ENCODE measurements at places on chromosomes 1 and 21.

- no peak for DNase-seq
These were observed 206.6 kb downstream of the APP start for GRCh38 chr21:25964015-25964414.

GRCh38 chr1:87757676-87758075 is 429.0 kb downstream of the LMO4 start:
- DNase-seq = no peak

DNA sequence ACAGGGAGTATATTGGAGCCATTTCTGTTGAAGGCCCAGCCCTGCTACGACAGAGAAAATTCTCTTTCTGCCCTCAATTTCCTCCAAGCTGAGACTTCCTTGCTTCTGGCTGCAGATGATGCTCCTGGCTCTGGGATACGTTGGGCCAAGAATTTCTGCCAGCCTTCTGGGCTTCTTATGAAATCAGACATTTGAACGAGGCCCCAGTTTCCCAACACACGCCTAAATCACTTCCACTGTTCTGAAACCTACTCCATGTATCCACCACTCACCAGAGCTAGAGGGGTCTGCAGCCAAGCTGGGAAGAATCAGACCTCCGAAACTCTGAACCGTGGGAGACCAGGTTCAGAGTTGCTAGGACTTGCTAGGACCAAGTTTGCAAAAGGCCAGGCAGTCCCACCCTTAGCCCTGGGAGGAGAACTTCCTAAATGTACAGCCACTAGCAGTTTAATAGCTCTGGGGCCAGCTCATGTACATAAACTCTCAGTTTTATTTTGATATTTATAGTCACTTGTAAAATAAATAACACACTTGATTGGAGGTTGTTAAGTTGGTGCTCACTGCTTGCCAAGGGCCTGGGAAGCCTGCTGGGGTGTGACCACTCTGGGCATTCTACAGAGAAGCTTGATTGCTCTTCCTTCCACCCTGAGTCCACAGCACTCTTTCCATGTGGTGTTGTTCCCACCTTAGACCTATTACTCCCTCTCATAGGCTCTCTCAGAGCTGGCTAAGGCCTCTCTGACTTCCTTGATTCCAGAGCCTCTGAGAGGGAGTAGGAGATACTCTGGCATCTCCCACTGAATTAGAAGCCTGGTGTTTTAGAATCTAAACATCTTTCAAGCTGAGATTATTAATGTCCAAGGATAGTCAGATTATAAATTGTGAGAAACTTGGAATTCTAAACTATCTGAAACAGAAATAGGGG is 83.4 kb upstream of the TRABD2B start:
- no peak for DNase-seq

DNA sequence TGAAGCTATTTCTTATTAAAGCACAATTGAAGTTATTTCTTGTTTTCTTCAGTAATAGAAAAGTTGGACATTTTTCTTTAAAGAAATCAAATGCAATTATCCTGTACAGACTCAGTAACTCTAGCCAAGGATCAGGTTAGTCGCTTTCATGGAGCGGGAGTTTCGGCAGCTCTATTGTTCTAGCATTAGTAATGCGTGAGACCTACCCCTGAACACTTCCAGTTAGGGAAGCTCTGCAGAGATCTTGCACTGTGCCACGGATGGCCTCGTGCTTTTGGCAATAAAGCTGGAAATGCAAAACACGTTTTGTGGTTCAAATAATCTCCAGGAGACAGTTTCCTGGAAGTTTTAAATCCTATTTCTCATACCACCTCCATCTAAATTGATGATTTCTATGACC is 488.4 kb downstream of the SETD4 start:
- DNase-seq = no peak

GRCh38 chr1:227541129-227541528 is 22.2 kb upstream of the ZNF678 start:
- no peak for DNase-seq

DNA sequence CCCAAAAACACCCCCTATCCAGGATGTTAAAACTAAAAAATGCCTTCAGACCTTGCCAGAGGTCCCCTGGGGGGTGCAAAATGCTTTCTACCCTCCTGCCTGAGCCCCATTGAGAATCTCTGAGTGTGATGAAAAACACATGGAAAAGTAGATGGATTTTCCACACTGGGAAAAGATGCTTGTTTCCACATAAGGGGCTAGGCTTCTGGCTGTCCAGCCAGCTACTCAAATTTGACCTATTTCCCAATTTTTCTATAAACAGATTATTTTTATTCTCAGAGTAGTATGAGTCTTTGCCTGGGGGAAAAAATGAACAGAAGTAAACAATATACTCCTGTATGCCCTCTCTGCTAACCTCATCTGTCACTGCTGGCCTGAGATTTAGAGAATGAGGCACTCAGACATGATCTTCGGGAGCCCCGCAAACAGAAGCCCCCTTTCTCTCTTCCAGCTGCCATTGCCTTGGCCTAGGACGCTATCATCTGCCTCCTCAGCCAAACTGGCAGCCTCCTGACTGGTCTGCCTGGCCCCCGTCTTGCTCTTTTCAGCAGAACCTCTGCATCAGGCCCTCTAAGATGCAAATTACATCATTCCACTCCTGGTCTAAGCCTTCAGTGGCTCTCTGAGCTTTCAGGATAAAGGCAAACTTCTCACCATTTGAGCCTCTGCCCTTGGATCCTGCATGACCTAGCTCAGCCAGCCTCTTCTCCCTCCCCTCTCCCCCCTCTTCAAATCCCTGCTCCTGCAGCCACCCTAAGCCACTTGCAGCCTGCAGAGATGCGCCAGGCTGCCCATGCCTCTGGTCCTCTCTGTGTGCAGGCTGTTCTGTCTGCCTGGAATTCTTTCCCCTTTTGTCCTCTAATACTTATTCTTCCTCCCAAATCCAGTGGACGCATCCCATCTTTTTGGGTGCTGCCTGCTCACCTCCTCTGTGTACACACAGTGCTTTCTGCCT is 39.7 kb upstream of the TMEM125 start:
- no peak for DNase-seq

DNA sequence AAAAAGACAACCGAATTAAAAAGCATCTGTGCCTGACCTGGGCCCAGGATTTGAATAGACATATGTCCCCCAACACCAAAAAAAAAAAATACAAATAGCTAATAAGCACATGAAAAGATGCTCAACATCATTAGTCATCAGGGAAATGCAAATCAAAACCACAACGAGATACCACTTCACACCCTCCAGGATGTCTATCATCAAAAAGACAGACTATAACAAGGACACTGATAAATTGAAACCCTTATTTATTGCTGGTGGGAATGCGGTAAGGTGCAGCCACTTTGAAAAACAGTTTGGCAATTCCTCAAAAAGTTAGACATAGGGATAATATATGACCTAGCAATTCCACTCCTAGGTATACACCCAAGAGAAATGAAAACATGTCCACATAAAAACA is 72.3 kb upstream of the CAMK1G start:
- DNase-seq = no peak

DNA sequence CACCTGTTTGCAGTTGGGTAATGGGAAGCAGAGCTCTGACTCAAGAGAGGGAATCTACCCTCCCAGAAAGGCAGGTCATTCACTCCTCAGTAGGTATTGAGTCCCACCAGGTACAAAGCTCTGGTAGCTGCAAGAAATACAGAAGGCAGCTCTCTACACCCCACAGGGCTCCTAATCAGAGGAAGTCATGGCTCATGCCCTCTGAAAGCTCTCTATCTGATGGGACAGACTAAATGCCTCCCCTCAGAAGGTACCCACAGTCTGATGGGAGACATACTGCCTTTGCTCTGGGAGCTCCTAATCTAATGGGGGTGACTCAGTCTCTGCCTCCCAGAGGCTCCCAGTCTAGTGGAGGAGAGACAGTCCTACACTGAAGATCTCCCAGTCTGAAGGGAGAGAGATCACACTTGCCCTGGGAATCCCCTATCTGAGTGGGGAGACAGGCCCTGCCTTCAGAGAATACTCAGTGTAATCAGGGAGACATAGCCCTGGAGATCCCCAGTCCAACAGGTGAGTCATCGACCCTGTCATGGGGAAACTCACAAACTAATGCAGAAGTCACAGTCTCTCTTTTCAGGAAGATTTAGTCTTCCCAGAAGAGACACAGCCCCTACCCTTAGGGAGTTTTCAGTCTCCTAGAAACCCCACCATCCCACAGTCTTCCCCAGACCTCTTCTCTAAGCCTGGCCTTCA is 23.7 kb downstream of the CAMK1G start:
- DNase-seq = peak; percentile 33

DNA sequence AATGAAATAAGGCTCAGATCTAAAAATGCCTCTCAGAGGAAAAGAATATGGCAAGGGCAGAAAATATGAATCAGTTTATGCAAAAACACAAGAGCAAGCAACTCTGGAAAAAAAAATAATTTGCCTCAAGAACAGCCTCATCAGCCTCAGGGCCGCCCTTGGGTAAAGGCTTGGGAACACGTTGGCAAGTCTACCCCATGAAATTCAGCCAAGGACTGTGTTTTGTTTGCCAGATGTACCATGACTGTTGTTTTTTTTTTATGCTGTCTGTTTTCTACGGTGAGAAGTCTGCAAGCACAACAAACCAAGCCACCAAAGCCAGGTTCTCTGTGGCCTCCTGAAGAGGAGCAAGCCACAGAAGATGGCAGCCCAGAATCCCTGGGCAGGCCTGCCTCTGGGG is 18.0 kb downstream of the HHIPL2 start:
- no peak for DNase-seq

DNA sequence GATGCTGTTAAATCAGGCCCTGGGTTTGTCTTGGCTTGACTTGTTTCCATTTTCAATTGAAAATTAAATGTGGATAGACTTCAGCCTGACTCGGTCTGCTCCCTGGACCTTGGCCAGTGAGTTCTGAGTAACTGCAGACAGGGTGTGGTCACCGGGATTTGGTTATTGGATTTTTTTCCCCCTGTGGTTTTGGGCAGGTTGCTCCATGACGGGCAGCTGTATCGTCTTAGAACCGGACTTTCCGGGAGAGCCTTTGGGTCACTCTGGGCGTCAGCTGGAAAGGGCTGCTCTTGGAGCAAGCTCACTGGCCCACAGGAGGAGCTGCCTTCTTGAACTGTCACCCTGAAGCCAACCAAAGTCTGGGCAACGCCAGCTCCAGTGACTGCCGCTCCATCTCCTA is 75.0 kb downstream of the CLIC6 start:
- no peak for DNase-seq

GRCh38 chr1:234926559-234927311 is 201.9 kb downstream of the TOMM20 start:
- peak; percentile 67 for DNase-seq

DNA sequence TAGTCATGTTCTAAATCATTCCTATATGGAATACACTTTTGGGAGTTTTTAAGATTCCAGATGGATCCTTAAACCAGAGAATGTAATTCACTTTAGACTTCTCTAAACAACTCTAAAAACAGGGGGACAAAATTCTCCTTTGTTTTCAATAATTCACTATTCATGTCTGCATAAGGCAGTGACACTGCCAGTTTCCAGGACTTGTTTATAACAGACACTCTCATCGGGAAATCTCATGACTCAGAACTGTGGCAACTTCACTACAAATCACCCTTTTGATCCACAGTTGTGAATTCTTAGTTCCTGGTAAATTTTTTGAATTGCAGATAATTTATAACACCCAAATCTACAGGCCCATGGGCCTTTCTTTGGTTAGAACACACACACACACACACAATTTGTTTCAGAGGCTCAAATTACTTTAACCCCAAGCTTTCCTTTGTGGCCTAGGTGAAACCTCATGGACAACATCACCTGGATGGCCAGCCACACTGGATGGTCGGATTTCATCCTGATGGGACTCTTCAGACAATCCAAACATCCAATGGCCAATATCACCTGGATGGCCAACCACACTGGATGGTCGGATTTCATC is at the start of gene OR2T4:
OR2T4 (plus strand) TSS at position 545 of the 595 bp plus-strand sequence; CDS start at position 545, 0 bp downstream.
- DNase-seq = no peak

GRCh38 chr1:203296460-203297073 is 8.8 kb upstream of the BTG2 start:
- no peak for DNase-seq

GRCh38 chr1:30744060-30744756 is 13.4 kb downstream of the LAPTM5 start:
- peak; percentile 63 for DNase-seq

- DNase-seq = no peak
These were observed 8.5 kb downstream of the HLX start for GRCh38 chr1:220887520-220888416.

GRCh38 chr1:37656881-37657280 is 22.2 kb upstream of the RSPO1 start:
- DNase-seq = no peak

GRCh38 chr1:183580281-183580682 is 10.0 kb downstream of the NCF2 start:
- DNase-seq = no peak

- peak; percentile 32 for DNase-seq
These were observed 475.4 kb upstream of the NR5A2 start for GRCh38 chr1:199551967-199552565.

DNA sequence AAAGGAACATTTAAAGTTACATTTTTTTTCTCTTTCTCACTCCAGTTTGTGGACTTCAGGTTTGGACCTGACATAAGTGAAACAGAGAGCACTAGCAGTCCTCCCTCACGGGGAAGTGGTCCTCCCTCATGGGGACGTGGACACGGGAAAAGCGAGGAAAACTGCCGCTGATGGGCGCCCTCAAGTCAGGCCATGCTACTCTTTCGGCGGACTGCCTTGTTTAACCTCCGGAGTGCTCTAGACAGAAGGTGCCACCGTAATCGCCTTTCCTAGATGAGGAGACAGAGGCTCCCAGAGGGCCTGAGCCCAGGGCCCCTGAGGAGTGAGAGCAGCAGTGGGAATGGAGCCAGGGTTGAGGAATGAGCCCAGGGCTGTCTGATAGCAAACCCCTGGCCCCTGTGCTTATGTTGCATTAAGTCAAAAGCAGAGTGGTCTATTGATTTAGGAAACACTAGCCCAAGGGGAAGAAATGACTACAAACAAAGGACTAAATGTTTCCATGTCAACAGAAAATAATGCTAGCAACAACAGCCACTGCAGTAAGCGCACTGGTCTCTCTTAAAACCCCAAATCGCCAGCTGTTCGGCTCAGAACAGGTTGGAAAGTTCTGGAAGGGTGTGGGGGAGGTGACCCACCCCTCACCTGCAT is 84.1 kb downstream of the DMRTB1 start:
- DNase-seq = no peak

DNA sequence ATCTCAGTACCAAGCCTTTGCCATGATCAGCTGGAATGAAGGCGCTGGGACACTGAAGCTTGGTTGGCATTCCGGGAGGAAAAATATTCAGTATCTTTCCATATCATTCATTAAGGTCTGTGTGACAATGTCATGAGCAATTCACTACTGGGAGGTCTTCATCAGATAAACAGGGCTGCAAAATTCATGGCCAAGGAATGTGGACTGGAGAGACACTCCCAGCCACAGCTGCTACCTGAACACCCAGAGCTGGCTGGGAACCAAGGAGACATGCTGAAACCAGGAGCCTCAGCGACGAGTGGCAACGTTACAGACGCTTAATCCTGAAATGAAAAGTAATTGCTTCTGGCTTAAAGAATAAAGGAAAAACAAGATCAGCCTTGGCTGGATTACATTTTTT is 30.6 kb upstream of the DDAH1 start:
- DNase-seq = no peak

GRCh38 chr1:213247038-213247437 is 196.0 kb downstream of the RPS6KC1 start:
- DNase-seq = no peak

GRCh38 chr1:90821152-90821787 is 104.2 kb upstream of the BARHL2 start:
- DNase-seq = no peak

- no peak for DNase-seq
These were observed 240.5 kb upstream of the MAP1LC3C start for GRCh38 chr1:242239398-242239797.
